RPMI7951 (cell line): ENCODE measurements at places on chromosomes 3 and 15. TPM values are rescaled to one million over a fixed set of nuclear protein-coding genes. Genes with fewer than 3 reads are reported as not detected.

Gene FHIT
- 2.4 and 3.6 TPM in 2 replicates for total RNA-seq

- no peak for DNase-seq
Measured at GRCh38 chr3:144167634-144168033, 196.0 kb downstream of the DIPK2A start.

- DNase-seq = no peak
Measured at GRCh38 chr3:35448681-35449080, 190.6 kb upstream of the ARPP21 start.

Gene EXD1
- total RNA-seq = not detected in 2 replicates

GRCh38 chr15:66598095-66598815 lies 32.5 kb upstream of the LCTL start:
- DNase-seq = no peak

Gene DLL4
- 2.5 and 2.6 TPM in 2 replicates for total RNA-seq

DNA sequence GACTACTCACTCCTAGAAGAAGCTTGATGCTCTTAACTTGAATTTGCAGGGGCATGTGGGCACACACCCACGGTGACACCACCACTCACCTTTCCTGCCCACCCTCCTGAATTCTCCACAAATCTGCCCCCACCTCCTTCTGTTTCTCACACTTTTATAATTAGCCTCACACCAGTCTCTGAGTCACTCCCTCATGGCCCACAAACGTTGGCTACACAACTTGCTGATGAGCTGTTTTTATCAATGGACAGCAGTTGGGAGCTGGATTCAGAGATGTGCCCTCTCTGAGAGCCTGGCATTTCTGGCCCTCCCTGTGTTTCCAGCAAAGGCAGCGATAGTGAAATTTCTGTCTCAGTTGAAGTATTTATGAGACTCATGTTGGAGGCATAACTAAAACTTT lies 1.3 kb downstream of the COLQ start:
- DNase-seq = no peak

DNA sequence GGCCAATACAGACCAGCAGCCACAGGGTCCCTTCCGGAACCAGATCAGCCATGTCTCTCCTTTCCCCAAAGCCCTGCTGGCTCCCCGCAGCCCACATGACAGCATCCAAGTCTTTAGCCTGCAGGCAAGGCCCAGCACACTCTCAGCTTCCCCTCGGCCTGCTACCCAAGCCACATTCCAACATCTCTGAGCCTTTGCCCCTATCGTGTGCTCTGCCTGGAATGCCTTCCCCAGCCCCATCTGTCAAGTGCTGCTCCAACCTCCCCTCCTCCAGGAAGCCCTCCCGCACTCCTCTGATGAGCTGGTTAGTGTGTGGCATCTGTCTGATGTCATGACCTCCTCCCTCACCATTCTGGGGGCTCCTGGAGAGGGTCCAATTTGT lies 8.5 kb downstream of the PLXND1 start:
- peak; percentile 65 for DNase-seq

DNA sequence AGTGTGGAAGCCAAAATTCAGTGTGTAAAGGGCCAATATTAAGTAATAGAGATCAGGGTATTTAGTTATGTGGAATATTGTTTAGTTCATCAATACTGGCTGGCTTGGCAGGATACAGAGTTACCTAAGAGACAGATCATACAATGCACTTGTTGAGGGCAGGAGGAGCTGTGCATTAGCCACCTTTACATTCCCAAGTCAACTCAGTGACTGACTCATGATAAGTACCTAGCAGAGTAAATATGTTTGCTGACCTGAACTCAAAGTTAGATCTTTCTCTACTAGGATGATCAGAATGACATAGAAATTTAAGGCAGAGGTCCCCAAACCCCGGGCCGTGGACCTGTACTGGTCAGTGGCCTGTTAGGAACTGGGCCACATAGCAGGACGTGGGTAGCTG lies 3.5 kb upstream of the ABHD17C start:
- no peak for DNase-seq

Gene TRIP4
- total RNA-seq = 10.0 and 11.4 TPM in 2 replicates

DNA sequence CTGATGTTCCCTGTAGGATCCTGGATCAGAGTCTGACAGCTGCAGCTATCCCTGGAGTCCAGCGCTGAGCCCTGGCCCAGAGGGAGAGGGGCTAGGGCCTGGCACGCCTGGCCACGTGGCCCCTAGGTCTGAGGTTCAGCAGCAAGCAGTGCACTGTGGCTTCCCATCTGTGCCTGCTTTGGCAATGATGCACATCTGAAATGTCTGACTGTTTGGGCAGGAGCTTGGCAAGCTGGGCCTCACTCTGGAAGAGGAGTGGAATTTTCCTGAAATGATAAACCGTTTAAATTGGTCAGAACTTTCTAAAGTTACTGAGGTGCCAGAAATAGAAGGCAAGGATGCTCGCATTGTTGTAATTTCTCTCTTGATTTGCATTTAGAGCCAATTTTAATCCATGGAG lies 48.8 kb upstream of the MRPS22 start:
- peak; percentile 69 for DNase-seq

DNA sequence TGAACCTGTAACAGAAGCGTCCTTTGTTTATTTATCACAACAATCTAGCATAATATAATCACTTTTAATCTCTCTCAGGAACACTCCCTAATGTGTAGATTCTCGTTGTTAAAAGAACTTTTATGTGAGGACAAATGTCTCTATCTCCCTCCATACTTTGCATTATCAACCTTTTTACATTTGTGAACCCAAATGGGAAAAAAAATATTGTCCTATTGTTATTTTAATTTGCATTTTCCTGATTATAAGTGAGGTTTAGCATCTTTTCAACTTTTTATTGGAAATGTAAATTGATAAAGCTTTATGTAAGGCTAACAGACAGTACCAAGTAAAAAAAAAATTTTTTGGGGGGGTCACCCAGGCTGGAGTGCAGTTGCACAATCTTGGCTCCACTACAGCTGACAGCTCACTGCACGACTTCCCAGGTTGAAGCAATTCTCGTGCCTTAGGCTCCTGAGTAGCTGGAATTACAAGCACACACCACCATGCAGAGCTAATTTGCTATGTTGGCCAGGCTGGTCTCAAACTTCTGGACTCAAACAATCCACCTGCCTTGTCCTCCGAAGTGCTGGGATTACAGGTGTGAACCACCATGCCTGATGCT lies 33.0 kb upstream of the DENND4A start:
- peak; percentile 22 for DNase-seq

GRCh38 chr3:114143817-114144216 lies 35.0 kb downstream of the DRD3 start:
- DNase-seq = no peak

Gene FGF7
- 2.0 and 3.2 TPM in 2 replicates for total RNA-seq

DNA sequence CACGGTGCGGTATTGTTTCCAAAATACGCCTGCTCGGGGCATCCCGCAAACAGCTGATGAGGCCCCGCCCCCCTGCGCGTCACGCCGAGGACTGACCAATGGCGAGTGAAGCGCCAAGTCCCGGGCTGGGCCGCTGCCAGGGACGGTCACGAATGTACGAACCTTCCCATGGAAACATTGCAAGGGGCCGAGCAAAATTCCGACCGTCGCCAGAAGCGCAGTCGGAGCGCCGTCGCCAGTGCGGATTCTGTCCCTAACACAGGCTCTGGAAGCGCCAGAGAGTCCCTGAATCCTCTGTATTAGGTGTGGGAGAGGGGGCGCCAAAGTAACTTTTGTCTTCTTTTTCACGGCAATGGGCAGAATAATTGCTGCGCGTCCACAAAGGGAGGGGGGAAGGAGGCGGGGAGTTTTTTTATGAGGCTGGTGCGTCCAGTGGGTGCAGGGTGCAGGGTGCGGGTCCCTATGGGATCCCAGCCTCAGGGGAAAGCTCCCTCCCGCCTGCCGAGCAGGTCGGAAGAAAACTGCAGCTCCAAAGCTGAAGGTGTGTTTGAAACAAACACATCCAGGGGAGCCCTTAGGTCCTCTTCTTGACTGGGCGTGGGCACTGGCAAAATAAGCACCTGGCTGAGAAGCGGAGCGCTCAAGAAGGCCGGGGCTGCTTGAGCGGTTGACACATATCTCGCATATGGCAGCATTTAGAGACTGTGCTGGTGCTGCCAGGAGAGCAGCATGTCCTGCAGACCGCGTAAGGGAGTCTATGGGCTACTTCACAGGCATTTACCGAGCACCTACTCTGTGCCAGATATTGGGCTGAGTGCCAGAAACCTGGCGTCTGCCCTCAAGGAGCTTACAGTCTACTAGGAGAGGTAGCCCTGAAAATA lies at the start of gene BMF:
BMF (minus strand) TSS at position 25 of the 881 bp plus-strand sequence. CDS start 2,793 bp downstream, outside the sequence.
- peak; percentile 99 for DNase-seq

Gene GREM1
- 68.1 and 79.4 TPM in 2 replicates for total RNA-seq

Gene SPESP1
- total RNA-seq = 37.3 and 46.7 TPM in 2 replicates

Gene C3orf20
- not detected in 2 replicates for total RNA-seq

Gene PCOLCE2
- 2.1 and 2.8 TPM in 2 replicates for total RNA-seq

Gene PRSS50
- total RNA-seq = not detected in 2 replicates

GRCh38 chr3:9201266-9201665 lies 48.2 kb downstream of the SRGAP3 start:
- DNase-seq = peak; percentile 78

DNA sequence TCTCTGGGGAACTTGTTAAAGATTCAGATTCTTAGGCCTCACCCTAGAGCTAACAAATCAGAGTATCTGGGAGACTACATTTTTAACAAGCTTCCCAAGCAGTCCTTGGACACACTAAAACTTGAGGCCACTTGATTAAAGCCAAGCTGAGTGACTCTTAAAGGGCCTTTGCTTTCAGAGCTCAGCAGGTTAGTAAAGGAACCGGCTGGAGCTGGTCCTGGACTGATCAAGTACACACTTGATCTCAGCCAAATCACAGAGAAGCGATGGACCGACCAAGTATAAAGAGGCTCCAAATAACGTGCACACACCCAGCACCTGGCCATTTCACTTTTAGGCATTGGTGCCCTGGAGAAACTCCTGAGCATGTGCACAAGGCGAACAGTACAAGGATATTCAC lies 12.9 kb upstream of the TM6SF1 start:
- no peak for DNase-seq

DNA sequence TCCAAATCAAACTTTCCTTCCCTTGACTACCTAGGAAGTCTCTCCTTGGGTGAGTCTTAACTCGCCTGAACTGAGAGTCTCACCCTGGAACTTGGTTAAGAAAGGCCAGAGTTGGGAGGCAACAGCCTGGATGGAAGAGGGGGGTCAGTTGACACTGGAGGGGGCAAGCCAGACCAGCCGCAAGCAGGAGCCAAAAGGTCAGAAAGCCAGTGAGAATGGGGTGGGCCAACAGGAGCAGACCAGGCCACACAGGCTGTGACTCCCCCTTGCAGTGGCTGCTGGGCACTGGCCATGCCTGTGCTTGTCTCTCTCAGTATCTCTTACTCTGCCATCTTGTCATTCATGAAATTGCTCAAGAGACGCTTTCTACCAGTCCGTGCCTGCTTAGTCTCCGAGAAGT lies 32.9 kb downstream of the CRTC3 start:
- no peak for DNase-seq

GRCh38 chr3:195154793-195155535 lies 116.0 kb downstream of the XXYLT1 start:
- peak; percentile 96 for DNase-seq

- peak; percentile 85 for DNase-seq
Measured at GRCh38 chr15:74242441-74243185, 6.5 kb downstream of the CCDC33 start.

- DNase-seq = no peak
Measured at GRCh38 chr3:148937467-148938255, 53.7 kb upstream of the GYG1 start.

- no peak for DNase-seq
Measured at GRCh38 chr3:102037209-102037608, 187.9 kb downstream of the NFKBIZ start.

GRCh38 chr3:159904455-159904854 lies 84.2 kb upstream of the IL12A start:
- DNase-seq = no peak

Gene KCNMB3
- 0.88 and 1.3 TPM in 2 replicates for total RNA-seq

Gene CPNE9
- not detected in 2 replicates for total RNA-seq

Gene AADACL2
- not detected in 2 replicates for total RNA-seq

- DNase-seq = no peak
Measured at GRCh38 chr3:37217098-37217849, 42.9 kb upstream of the LRRFIP2 start.

DNA sequence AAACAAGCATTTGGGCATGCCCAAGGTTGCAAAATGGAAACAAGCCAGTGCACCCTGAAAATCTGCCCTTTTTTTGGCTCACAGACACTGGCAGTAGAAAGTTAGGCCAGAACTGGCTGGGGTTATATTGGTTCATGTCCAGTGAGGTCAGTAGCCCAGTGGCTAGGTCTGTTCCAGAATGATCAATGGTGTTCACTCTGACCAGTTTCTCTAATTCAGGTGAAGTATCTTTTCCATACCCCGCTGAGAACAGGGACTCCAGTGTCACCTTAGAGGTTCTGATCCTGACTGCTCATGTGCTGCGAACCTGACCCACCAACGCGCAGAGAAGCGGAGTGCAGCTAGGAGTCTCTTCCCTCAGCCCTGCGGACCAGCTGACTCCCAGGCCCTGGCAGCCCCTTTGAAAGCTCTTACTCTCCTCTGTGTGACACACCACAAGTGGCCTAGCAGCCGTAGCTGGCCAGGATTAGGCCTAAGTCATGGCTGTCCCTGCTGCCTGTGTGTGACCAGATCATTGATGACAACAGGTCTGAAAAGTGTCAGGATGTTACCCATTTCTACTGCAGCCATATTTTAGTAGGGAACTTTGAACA lies 123.5 kb downstream of the GHSR start:
- no peak for DNase-seq

GRCh38 chr3:119292666-119293065 lies 1.5 kb upstream of the ARHGAP31 start:
- DNase-seq = no peak

- no peak for DNase-seq
Measured at GRCh38 chr3:108343491-108343890, 47.1 kb downstream of the HHLA2 start.

DNA sequence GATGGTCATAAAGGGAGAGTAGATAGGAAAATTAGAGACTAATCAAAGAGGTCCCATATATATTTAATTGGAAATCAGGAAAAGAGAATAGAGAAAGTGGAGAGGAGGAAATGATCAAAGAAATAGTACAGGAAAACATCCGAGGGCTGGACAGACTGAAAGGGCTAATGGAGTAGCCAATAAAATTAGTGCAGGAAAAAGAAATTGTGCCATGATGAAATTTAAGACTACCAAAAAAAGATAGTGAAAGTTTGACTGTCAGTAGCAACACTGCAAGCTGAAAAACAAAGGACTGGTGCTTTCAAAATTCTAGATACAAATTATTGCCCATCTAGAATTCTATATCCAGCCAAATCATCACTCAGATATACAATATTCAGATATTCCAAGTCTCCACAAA lies 36.3 kb downstream of the SLC27A2 start:
- DNase-seq = no peak

Gene TTLL13
- total RNA-seq = not detected in 2 replicates

GRCh38 chr3:63228677-63229076 lies 49.4 kb upstream of the SYNPR start:
- peak; percentile 71 for DNase-seq
